Activated effector memory CD4-positive, alpha-beta T cell treated with Interleukin-2 at 50 U/mL for 16 hours (primary cell): ENCODE measurements at places on chromosomes 4 and X.

DNA sequence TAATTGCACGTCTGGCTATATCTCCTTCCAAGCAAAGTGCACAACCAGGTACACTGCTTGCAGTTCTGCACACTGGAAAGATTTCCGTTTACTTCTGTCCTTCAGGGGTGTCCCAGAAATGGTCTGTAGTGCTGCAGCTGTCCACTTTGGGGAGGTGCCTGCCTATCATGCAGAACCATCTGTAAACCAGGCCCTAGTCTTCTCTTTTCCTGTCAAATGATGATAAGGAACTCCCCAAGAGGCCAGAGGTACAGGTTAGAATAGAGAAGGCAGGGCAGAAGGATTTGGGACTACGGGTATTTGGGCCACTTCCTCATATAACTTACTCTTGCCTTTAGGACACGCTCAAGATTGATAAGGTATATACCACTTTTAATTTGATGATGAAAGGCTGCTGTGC, 746.9 kb downstream of the FAT4 start:
- no peak for DNase-seq

GRCh38 chr4:68907245-68907644, 44.4 kb downstream of the UGT2A3 start:
- DNase-seq: no peak

- no peak for DNase-seq
These were observed 631 bp downstream of the EVC start for GRCh38 chr4:5711479-5712184.

DNA sequence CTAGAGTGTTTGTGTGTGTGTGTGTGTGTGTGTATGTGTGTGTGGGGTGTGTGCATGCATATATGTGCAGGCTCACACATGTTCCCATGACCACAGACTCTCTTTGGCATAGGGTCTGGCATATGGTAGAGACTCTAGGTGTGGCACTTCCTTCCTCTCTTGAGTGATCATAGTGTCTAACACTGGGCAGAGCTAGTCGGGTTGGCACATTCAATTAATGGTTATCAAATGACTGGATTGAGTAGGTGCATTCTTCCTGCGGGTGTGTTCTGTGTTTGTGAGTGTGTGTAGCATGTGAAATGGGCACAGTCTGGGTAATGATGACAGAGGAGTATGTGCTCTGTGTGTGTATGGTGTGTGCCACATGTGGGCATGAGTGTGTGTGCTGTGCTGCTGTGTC, 106.5 kb downstream of the EFNB1 start:
- no peak for DNase-seq

DNA sequence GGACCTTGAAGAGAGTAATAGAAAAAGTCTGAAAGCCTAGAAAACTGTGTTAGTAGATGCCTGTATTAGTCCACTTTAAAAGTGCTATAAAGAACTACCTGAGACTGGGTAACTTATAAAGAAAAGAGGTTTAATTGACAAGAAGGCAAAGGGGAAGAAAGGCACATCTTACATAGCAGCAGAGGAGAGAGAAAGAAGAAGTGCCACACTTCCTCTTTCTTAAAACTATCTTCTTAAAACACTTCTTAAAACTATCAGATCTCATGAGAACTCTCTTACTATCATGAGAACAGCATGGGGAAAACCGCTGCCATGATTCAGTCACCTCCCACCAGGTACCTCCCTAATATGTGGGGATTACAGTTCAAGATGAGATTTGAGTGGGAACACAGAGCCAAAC, 18.8 kb upstream of the COL25A1 start:
- DNase-seq: no peak

DNA sequence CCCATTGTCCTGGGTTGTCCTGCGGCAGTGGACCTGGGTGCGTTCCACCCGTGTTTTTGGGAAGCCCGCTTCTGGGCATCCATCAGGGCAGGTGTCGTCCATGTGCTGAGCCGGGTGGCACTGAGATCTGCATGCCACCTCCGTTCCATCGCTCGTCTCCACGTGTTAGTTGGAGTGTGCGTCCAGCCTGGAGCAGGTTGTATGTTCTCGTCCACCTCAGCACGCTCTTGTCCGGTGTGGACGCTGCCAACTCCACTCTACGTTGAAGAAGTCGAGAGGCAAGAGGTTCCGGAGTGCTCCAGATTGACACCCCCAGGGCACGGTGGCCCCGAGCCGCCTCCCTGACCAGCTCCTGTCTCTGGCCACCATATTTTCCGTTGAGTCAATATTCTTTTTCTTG, 33.9 kb downstream of the PCGF3 start:
- DNase-seq: no peak

DNA sequence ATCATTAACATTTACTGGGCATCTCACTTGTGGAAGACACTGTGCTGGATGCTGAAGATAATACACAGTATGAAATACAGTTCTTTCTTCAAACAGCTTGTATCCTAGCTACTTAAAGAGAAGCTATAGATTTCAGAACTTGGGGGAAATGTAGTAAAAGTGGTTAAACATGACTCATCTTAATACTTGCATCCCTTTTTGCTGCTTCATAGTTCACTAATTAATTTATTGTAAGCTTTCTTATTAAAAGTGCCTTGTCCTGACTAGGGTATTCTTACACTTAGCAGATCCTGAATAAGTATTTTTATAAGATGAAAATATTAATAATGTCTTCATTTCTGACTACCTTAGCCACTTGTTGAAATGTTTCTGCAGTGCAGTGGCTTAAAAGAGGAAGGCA, 132.8 kb upstream of the STIM2 start:
- no peak for DNase-seq

- no peak for DNase-seq
These were observed 39.4 kb downstream of the WFS1 start for GRCh38 chr4:6308899-6309643.

- no peak for DNase-seq
These were observed 682.3 kb upstream of the GRID2 start for GRCh38 chr4:91621446-91621845.

- DNase-seq: no peak
These were observed 753.7 kb upstream of the AMOT start for GRCh38 chrX:113594123-113594841.

GRCh38 chrX:50813843-50814661, at the start of gene SHROOM4:
Gene SHROOM4, minus strand, starts transcription at chrX:50814194. Its CDS starts 176 bp downstream, at chrX:50814018.
- no peak for DNase-seq

DNA sequence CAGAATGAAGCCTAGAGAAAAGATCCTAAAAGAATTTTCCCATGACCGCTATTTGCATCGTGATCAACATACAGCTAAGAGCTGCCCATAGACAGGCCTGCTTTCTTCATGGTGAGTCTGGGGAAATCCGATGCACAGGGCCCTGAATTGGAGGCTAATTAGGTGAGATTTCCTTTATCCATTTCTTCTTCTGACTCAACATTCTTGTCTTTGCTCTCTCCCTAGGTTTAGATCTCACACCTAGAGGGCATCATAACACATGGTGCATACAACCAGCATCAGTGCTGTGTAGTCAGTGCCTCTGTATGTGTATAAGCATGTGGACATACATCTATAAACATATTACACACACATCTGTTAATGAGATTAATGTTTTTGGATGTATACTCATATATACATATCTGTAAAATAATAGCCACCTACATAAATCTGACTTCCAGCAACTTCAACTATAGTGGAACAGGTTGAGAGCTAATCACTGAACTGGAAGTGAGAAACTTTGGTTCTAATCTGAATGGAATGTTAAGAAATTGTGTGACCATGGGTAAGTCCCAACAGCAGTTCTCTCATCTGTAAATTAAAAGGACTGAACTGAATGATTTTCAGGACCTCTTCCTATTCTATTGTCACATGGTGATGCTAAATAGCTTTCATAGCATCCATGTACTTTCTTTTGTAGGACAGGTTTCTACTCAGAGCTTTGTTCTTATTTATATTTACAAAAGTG, 17.5 kb downstream of the GATB start:
- DNase-seq: no peak

DNA sequence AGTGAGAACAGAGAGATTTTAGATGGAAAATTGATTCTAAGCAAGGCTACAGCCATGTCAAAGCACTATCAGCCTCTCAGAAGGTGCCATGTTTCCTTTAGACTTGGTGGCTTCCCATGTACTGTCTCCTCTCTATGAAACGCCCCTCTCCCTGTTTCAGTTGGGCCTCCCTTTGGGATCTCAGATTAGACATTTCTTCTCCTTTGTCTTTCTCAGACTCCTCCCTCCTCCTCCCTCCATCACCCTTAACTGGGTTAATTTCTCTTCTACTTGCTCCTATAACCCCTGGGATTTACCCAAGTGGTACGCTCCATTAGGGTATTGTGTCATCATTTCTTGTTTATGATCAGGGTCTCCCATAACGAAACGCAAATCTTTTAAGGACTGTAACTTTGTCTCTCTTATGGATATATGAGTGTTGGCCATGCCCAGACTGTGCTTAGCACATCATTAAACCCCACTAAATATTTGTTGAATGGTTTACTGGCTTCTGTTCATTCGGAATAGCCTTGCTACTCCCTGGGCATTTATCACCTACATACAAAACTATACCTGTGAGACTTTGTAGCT, 106.8 kb downstream of the FAM9B start:
- DNase-seq: no peak

DNA sequence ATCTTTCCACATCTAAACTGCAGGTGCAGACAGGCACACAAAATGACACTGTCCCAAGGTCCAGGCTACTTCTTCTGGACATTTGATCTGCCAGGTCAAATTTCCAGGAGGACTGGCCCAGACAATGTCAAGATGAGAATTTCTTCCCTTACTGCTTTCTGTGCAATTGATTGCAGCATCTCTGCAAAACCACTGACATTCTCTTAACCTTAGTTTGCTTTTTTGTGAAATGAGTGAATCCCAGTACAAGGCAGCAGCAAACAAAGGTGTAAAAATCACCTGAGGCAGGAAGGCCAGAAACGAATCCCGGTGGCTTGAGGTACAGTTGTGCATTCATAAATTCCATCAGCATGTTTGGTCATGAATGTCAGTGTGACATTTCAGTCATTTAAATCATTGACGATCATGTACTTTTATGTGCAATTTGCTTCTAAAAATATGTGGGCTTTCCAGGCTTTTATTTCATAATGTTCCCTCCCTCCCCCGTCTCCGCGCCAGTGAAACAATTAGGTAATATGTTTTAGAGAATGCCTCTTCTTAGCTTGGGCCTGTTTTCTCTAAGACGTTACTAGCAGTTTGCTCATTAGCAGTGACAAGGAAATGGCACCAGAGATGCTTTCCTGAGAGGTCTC, 39.1 kb downstream of the NHS start:
- no peak for DNase-seq

DNA sequence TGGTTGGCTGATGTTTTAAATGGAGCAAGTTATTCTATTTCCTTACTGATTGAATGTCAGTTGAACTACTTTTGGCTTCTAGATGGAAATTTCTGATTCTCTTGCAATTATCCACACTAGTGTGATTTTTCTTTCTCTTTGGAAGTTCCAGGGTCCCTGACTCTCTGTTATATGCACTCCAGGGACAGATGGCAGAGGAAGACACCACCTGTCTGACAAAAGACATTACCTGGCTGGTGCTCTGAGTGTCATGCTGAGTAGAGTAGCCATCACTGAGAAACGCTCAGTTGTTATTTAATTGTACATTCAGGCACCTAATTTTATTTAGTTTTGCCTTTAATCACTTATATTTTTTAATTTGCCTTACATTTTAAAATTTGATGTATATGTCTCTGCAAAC, 105.4 kb upstream of the TLL1 start:
- DNase-seq: no peak

- DNase-seq: no peak
These were observed 8.8 kb upstream of the ENAM start for GRCh38 chr4:70619778-70620177.

DNA sequence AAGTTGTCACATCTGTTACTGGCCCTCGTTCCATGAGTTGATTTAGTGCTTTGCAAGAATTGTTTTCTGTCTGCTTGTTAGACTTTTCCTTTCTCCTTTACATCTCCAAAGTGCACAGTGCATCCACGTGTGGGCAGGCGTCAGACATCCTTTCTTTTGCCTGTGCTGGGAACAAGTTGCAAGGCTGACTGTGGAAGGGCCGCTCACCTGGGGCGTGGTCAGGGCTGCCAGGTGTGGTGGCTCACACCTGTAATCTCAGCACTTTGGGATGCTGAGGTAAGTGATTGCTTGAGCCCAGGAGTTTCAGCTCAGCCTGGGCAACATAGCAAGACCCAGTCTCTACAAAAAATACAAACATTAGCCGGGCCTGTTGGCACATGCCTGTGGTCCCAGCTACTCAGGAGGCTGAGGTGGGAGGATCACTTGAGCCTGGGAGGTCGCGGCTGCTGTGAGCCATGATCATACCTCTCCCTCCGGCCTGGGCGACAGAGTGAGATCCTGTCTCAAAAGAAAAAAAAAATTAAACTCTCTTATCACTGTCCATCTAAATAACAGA, 46.2 kb downstream of the RGS12 start:
- DNase-seq: no peak

- no peak for DNase-seq
These were observed 244.0 kb upstream of the GATB start for GRCh38 chr4:152004801-152005200.

DNA sequence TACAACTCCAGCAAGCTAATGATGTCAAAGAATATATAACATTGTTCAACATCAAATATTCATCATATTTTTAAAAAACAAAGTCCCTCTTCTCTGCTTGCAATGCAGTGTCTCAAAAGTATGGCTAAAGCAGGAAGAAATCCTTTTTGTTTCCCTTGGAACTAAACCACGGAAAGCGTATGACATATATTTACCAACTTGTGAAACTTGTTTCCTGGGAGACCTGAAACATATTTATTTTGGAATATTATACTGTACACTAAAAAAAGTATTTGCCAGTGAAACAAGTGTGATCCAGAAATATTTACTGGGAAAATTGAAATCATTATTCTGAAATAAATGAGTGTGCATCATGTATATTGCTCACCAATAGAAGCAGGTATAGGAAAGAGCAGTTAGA, 156.0 kb upstream of the ANKRD50 start:
- DNase-seq: no peak

DNA sequence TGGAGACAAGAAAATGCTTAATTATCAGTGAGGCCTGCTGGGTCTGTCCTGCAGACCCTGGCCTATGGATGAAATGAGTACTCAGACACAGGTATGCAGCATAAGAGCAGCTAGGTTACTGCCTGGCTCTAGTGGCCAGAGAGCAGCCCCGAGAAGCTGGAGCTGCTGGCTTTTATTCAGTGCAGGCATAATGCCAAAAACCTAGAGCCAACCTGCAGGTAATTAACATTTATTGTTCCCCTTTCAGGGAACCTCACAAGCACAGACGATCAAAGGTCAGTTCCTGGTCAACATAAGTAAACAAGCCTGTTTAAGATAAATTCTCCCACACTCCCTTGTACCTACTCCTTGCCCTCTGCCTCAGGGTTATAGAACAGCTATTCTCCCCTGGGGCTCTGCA, 13.3 kb downstream of the IDS start:
- no peak for DNase-seq

DNA sequence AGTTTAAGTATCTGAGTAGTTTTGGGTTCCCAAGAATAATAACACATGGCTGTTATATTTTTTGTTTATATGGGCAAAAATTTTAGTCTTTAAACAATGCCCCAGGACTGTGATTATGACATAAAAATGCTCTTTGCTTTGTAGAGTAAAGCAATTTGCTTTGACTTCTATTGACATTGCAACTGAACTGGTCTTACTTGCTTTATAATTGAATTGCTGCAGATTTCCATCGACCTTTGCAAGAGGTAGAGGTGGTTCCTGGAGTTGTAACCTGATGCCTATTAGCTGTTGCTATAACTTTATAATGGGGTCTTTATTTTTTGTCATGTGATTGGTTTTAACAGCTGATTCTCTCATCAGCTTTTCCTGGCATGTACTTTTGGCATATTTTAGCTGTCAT, 302.9 kb downstream of the ARHGAP10 start:
- no peak for DNase-seq
